ENCODE measurements at places on chromosomes 2 and 18. TPM values are rescaled to one million over a fixed set of nuclear protein-coding genes. Genes with fewer than 3 reads are reported as not detected.
A peak's percentile ranks its signal among the peaks of the same experiment; 100 is the strongest.

- H3K4me3 ChIP-seq: no peak overlapping the region
- no peaks in the 10 kb centered on the region for H3K27me3 ChIP-seq
- no peaks in the 10 kb centered on the region for H3K36me3 ChIP-seq
- H3K27ac ChIP-seq: no peak overlapping the region
Observed at GRCh38 chr2:1970341-1970740, 226.0 kb upstream of the PXDN start.

Gene MAL
- total RNA-seq: 179 TPM

DNA sequence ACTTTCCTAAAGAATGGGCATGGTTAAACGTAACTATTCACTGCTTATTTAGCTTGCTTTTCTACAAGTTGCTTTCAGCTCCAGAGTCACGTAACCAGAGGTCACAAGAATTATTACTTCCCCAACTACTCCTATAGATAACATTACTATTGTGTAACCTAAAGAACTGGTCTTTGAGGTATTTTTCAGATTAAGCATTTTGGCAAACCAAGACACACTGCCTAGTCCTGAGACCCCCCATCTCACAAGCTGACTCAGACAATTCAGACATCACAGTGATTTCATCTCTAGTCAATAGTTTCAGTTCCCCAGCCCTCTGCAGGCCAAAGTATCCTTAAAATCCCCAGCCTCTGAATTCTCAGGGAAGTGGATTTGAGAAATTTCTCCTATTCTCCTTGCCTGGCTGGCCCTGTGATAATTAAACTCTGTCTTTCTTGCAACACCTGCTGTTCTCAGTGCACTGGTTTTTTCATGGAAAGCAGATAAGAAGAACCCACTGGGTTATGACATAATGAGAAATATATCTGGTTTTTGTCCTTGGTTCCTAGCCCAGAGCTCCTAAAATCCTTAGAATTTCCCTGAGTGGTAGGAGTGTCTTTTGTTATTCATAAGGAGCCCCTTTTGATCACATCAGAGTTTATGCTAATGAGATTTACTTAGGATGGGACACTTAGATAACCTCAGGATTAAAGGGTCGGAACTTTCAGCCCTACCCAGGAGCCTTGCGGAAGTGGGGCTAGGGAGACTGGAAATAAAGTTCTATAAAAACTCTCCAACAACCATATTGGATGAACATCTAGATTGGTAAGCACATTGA is 1310.8 kb upstream of the CHAC2 start:
- H3K27me3 ChIP-seq: no peaks in the 10 kb centered on the region
- no peaks in the 10 kb centered on the region for H3K36me3 ChIP-seq
- no peaks in the 10 kb centered on the region for H3K4me1 ChIP-seq
- no peak overlapping the region for H3K4me3 ChIP-seq
- no peak overlapping the region for H3K27ac ChIP-seq

Gene ZAP70
- 459 TPM for total RNA-seq

- no peak for DNase-seq
- H3K27me3 ChIP-seq: no peaks in the 10 kb centered on the region
- H3K27ac ChIP-seq: no peak overlapping the region
- no peaks in the 10 kb centered on the region for H3K4me1 ChIP-seq
- H3K36me3 ChIP-seq: no peaks in the 10 kb centered on the region
Observed at GRCh38 chr2:211498551-211499205, 942.3 kb downstream of the CPS1 start.

DNA sequence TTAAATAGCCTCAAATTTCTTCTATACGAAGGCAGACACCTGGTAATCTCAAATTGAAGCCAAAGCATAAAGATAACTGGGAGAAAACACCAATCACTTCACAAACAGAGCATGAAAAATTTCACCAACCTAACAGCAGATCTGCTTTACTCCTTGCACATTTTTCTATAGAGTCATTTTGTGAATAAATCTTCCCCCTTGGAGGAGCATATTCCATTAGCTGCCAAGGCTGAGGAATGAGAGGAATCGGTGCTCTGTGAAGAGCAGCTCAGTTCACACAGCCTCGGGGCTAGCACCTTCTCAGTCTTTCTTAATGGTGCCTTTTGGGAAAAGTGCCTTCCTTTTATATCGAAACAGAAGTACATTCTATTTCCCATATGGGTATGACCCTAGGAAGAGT is 1313.7 kb upstream of the NRXN1 start:
- H3K27ac ChIP-seq: no peak overlapping the region
- no peaks in the 10 kb centered on the region for H3K4me1 ChIP-seq
- H3K36me3 ChIP-seq: no peaks in the 10 kb centered on the region
- H3K4me3 ChIP-seq: no peak overlapping the region
- no peak for DNase-seq

Gene LOXHD1
- not detected for total RNA-seq

Gene DES
- 1.3 TPM for total RNA-seq

Gene TBR1
- total RNA-seq: not detected

Gene FOXD4L1
- not detected for total RNA-seq

Gene LYG2
- not detected for total RNA-seq

Gene DIPK1C
- not detected for total RNA-seq

Gene NEUROD1
- not detected for total RNA-seq

Gene CLEC4F
- total RNA-seq: not detected

GRCh38 chr18:23053776-23054457 is 81.4 kb upstream of the CABLES1 start:
- DNase-seq: no peak
- no peaks in the 10 kb centered on the region for H3K36me3 ChIP-seq
- H3K4me3 ChIP-seq: no peak overlapping the region
- H3K27ac ChIP-seq: no peak overlapping the region

- no peak overlapping the region for H3K4me3 ChIP-seq
- H3K4me1 ChIP-seq: no peaks in the 10 kb centered on the region
- H3K36me3 ChIP-seq: no peaks in the 10 kb centered on the region
- DNase-seq: no peak
- no peaks in the 10 kb centered on the region for H3K27me3 ChIP-seq
Observed at GRCh38 chr2:52933878-52934277, 833.7 kb upstream of the CHAC2 start.

GRCh38 chr2:237022533-237022932 is 63.2 kb upstream of the COPS8 start:
- no peak overlapping the region for H3K27ac ChIP-seq
- H3K36me3 ChIP-seq: no peaks in the 10 kb centered on the region
- DNase-seq: no peak
- no peaks in the 10 kb centered on the region for H3K4me1 ChIP-seq

GRCh38 chr2:227376656-227377396 is 2.3 kb downstream of the TM4SF20 start:
- H3K4me1 ChIP-seq: no peaks in the 10 kb centered on the region
- H3K27me3 ChIP-seq: no peaks in the 10 kb centered on the region
- H3K36me3 ChIP-seq: no peaks in the 10 kb centered on the region
- no peak overlapping the region for H3K4me3 ChIP-seq
- H3K27ac ChIP-seq: no peak overlapping the region
- no peak for DNase-seq

Gene DUSP19
- total RNA-seq: 1.4 TPM

- peaks cover 81% of the 10 kb centered on the region for H3K4me1 ChIP-seq
- peak overlapping the region; percentile 51 for H3K4me3 ChIP-seq
- H3K27me3 ChIP-seq: no peaks in the 10 kb centered on the region
- H3K36me3 ChIP-seq: no peaks in the 10 kb centered on the region
Observed at GRCh38 chr2:127640082-127641072, 5.6 kb upstream of the GPR17 start.

- H3K27ac ChIP-seq: no peak overlapping the region
- peaks cover 26% of the 10 kb centered on the region for H3K4me1 ChIP-seq
- peak; percentile 55 for DNase-seq
- H3K27me3 ChIP-seq: no peaks in the 10 kb centered on the region
- no peaks in the 10 kb centered on the region for H3K36me3 ChIP-seq
Observed at GRCh38 chr18:49751427-49752094, 61.8 kb downstream of the ACAA2 start.

DNA sequence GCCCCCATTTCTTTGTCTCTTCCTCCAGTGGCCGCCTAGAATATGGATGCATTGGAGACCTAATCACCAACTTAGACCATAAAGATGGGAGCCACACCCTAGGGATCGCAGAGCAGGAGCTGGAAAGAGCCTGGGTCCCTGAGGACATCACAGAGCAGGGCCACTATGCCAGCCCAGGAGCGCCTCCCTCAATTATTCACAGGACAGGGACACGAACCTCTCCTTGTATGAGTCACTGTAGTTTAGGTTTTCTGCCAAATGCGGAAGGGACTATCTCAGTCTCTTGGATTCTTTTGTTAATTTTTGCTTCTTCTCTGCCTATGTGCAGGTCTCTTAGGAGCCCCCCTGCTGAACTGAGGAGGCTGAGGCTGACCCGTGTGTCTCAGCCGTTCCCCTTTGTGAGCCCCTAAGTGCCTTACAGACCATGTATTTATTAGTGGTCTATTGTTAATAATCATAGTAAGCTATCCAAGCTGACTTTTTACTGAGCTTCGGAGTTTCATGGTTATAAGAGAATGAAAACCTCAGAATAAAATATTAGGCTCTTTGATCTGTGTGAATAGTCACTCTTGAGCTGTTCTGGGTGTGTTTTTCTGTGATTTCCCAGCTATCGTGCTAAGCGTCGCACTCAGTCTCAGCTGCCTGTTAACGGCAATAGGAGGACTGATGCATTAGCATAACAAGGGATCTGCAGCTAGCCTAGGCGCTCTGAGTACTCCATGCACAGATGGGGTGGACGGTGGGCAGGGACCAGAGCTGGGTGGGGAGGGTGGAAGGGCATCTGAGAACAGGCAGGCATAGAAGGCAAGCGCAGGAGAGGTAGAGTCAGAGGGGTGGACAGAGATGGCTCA is 12.7 kb upstream of the PTPN4 start:
- no peaks in the 10 kb centered on the region for H3K4me1 ChIP-seq
- peaks cover 9% of the 10 kb centered on the region for H3K27me3 ChIP-seq
- H3K27ac ChIP-seq: no peak overlapping the region
- no peak for DNase-seq

DNA sequence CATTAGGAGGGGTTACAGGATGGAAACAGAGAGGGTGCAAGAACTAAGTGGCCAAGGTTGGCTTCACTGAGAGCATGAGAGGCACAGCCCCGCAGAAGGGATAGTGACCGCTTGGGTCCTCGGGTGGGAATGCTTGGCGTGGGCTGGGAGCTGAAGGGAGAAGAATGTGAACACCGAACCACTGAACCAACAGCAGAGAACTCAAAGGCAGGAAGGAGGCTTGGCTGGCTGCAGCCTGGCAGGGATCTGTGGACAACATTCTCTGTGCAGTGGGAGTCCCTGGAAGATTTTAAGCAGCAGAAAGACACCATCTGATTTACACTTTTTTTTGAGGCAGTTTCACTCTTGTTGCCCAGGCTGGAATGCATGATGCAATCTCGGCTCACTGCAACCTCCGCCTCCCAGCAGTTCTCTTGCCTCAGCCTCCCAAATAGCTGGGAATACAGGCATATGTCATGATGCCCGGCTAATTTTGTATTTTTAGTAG is 33.9 kb downstream of the SOWAHC start:
- no peak overlapping the region for H3K4me3 ChIP-seq
- no peaks in the 10 kb centered on the region for H3K4me1 ChIP-seq
- H3K36me3 ChIP-seq: no peaks in the 10 kb centered on the region
- no peak for DNase-seq
- peaks cover 9% of the 10 kb centered on the region for H3K27me3 ChIP-seq
- H3K27ac ChIP-seq: no peak overlapping the region

- H3K27ac ChIP-seq: no peak overlapping the region
- H3K4me3 ChIP-seq: no peak overlapping the region
- no peaks in the 10 kb centered on the region for H3K4me1 ChIP-seq
- no peaks in the 10 kb centered on the region for H3K36me3 ChIP-seq
Observed at GRCh38 chr18:25038261-25038660, 313.7 kb downstream of the ZNF521 start.

- no peak overlapping the region for H3K4me3 ChIP-seq
- H3K36me3 ChIP-seq: no peaks in the 10 kb centered on the region
- no peak for DNase-seq
- H3K4me1 ChIP-seq: no peaks in the 10 kb centered on the region
- H3K27me3 ChIP-seq: no peaks in the 10 kb centered on the region
Observed at GRCh38 chr18:36330435-36331052, 33.0 kb downstream of the FHOD3 start.

Gene VWC2L
- total RNA-seq: not detected

- peaks cover 7% of the 10 kb centered on the region for H3K4me1 ChIP-seq
- H3K4me3 ChIP-seq: no peak overlapping the region
- no peak for DNase-seq
- no peaks in the 10 kb centered on the region for H3K27me3 ChIP-seq
- H3K36me3 ChIP-seq: no peaks in the 10 kb centered on the region
- no peak overlapping the region for H3K27ac ChIP-seq
Observed at GRCh38 chr2:69966496-69966895, 5.1 kb upstream of the ASPRV1 start.

DNA sequence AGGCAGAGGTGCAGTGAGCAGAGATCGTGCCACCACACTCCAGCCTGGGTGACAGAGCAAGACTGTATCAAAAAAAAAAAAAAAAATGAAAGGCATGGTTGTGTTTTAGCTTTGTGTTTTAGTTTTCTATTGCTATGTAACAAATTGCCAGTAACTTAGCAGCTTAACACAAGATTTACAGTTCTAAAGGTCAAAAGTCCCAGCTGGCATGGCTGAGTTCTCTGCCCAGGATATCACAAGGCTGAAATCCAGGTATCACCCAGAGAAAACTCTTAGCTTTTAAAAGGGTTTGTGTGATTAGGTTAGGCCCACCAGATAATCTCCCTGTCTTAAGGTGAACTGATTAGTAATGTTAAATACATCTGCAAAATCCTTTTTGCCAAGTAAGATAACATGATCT is 107.7 kb upstream of the YPEL5 start:
- H3K36me3 ChIP-seq: no peaks in the 10 kb centered on the region
- no peak overlapping the region for H3K27ac ChIP-seq
- no peak overlapping the region for H3K4me3 ChIP-seq

DNA sequence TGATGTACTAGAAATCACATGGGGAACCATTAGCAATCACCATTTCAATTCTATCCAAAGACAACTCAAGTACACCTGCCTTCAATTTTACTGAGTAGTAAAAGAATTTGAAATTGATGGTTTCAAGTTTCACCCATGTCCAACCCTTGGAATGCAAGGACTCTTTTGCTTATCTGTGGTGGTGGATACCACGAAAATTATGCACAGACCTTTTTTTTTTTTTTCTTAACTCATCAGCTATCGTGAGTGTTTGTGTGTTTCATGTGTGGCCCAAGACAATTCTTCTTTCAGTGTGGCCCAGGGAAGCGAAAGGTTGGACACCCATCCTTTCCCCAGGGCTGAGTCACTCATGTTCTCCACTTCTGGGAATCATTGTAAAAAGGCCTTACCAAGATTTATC is 23.1 kb downstream of the ID2 start:
- DNase-seq: no peak
- H3K4me3 ChIP-seq: no peak overlapping the region
- no peak overlapping the region for H3K27ac ChIP-seq
- no peaks in the 10 kb centered on the region for H3K4me1 ChIP-seq
- H3K27me3 ChIP-seq: peaks cover 13% of the 10 kb centered on the region

Measured in T-cell (primary cell).